WERI-Rb-1 (cell line): ENCODE measurements at places on chromosomes 3 and 15.

DNA sequence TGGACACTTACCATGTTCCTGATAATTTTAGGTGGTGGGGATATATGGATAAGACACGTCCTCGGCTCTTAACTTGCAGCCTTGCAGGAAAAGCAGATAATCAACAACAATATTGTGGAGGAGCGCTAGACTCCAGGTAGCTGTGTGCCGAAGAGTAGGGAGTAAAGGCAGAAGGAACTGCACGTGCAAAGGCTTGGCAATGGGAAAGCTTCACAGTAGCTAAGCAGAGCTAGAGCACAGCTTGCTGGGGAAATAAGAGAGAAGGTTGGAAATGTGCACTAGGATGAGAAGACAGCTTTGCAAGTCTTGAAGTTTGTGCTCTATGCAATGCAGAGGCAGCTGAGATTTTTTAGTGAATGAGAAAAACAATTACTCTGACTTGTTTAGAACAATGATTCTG, 12.4 kb downstream of the PSMA4 start:
- DNase-seq: no peak

DNA sequence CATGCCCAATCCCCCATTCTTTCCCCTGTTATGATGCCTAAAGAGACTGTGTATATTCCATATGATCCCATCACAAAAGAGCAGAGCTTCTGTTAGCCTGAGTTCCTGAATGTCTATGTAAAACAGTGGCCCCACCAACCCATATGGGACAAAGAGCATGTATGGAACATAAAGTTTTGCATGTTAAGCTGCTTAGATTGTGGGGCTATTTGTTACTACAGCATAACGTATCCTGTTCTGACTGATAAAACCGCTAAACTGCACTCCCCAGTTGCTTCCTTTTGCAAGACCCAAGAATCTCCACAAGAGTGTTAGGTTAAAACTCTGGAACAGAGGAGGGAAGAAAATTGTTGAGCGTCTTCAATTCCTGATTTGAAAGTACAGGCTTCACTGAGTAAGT, 154.8 kb downstream of the ALDH1A2 start:
- DNase-seq: no peak

DNA sequence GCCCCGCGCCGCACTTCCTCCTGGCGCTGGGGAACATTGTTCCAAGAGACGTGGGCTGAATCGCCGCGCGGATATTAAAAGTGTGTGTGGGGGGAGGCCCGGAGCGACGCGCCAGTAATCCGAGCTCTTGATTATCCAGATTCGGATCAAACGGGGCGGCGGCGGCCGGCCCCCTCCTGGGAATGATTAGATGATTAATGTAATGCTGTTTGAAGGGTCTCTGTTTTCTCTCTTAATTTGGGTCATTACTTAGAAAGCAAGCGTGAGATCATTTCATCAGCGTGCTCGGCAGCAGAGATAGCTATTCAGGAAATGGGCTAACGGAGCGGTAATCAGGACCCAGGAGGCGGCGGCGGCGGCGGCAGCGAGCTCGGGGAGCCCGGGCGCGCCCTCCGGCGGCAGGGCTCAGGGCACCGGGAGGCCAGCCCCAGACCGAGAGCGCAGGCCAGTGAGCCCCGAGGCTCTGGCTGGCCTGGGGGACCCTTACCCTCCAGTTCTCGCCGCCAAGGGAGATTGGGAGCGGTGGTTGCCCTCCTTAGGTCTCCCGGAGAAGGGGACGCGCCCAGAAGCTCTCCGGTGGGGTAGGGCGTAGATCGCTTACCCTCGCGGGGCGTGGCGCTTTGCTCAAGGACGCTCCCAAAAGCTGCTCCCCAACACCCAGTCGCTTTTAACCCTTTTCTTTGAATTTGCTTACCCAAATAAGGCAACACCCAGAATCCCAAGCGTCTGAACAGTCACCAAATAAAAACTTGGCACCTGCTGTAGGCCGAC, 4.5 kb downstream of the FEZF2 start:
- no peak for DNase-seq

DNA sequence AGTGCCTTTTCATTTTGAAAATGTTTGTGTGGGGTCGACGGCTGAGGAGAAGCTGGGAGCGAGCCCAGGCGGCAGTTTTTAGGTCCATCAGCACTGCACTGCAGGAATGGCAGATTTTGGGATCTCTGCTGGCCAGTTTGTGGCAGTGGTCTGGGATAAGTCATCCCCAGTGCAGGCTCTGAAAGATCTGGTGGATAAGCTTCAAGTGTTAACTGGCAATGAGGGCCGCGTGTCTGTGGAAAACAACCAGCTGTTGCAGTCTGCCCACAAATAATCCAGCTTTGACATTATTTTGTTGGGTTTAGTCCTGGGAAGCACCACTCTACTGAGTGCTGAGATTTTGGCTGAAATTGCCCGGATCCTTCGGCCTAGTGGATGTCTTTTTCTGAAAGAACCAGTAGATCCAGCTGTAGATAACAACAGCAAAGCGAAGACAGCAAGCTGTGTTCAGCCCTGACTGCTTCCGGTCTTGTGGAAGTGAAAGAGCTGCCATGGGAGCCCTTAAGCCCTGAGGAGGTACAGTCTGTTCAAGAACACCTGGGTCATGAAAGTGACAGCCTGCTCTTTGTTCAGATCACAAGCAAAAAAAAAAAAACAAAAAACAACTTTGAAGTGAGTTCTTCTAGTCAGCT, 13.1 kb upstream of the ANP32A start:
- DNase-seq: no peak

GRCh38 chr3:152857082-152857481, 22.2 kb downstream of the P2RY1 start:
- no peak for DNase-seq

- no peak for DNase-seq
Observed at GRCh38 chr3:104598848-104599511, 767.7 kb upstream of the ALCAM start.

- DNase-seq: no peak
Observed at GRCh38 chr3:40695848-40696247, 171.1 kb downstream of the ZNF621 start.

DNA sequence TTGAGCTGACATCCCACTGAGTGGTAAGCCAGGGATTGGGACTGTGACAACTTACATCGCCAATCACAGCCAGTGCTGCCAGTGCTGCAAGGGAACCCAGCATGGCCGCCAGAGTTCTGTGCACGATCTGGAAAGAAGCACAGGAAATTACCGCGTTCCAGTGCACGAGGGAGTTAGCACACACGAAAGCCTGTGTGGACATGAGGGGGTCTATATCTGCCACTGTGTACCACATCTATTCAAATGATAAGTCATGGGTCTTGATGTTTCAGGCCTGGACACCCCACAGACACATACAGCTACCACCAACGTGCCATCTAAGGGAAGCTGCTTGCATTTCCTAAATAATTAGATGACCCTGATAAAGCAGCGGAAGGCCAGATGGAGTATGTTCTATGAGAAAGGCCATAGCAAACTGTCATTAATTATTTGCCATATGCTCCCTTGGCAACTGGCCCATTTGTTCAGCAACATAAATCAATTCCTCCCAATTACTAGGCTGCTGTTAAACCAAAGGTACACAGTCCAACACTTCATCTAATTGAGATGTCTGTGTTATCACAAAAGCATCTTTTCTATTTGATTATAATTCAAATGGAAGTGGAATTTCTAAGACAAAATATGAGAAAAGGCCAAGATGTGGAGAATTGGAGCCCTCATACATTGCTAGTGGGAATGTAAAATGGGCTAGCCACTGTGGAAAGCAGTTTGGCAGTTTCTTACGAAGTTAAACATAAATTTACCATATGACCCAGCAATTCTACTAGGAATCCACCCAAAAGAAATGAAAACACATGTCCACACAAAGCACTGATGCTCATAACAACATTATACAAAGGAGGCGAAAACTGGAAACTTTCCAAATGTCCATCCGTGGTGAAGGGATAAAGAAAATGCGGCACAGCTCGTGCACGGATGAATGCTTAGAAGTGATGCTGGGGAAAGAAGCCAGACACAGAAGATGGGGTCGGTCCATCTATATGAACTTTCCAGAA, 108.3 kb downstream of the OCA2 start:
- no peak for DNase-seq

- peak; percentile 81 for DNase-seq
Observed at GRCh38 chr3:176814285-176814684, 383.0 kb downstream of the TBL1XR1 start.

GRCh38 chr15:40320931-40321371, 2.5 kb upstream of the INAFM2 start:
- peak; percentile 79 for DNase-seq

GRCh38 chr15:26697913-26698312, 75.0 kb downstream of the GABRB3 start:
- no peak for DNase-seq

DNA sequence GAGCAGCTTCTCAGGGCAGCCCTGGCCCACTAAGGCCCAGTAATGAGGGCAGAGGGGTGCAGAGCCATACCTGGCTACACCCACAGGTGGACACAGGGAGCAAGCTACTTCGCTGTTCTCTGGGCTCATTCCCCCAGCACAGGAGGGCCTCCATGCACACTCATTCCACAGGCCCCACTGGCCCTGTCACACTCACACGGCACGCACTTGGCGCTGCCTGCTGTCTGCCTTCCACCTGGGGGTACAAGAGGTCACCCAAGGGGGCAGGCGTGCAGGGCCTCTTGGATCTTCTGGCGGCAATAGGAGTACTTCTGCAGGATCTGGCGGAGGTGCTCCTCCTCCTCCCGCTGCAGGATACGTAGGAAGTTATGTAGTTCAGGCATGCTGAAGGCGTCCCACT, 2.3 kb upstream of the TUSC2 start:
- DNase-seq: no peak

DNA sequence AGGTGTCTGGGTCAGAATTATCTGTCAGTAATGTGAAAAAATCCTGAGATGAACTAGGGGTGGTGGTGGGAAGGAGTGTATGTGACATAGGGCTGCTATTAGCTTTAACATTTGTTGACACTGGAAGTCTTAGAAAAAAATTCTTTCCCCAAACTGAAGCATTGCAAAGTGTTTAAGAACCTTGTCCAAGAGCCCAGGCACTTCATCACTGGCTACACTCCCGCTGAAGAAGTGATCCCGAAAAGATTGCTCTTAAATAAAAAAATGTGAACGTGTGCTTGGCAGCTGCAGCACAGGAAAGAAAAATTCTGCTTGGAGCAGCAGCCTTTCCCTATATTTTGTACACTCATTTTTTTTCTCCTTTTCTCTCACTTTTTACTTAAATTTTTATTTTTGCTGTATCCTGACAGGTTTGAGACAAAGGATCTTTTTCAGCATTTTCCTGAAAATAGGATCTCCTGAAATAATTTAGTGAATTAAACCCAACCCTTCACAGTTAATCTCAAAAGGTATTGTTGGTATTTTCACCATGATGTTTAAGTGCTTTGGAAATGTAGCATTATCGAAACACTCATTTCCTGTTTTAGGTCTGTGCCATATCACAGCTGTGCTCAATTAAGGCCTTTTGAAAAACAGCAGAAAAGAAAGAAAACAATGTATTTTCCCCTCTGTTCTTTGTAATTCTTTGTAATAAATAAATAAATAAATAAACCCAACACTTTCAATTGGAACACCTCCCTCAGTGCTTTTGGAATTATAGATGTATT, 477.6 kb downstream of the ZNF385D start:
- DNase-seq: no peak

DNA sequence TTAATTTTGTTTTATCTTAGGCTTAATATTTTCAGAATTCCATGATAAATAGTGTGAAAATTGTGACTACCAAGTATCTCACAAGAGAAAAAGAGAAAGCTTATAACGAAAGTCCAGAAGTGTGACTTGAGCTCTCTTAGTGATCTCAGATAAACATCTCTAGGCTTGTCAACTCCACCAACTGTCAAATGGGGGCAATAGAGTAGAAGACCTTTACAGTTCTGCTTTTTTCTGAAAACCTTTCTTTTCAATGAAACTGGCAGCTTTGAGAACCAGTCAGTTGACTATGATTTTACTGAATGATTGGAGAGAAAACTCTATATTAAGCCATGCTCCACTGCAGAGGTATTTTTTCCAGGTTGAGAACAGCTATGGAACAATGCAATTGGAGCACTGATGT, 119.2 kb upstream of the TP63 start:
- no peak for DNase-seq

DNA sequence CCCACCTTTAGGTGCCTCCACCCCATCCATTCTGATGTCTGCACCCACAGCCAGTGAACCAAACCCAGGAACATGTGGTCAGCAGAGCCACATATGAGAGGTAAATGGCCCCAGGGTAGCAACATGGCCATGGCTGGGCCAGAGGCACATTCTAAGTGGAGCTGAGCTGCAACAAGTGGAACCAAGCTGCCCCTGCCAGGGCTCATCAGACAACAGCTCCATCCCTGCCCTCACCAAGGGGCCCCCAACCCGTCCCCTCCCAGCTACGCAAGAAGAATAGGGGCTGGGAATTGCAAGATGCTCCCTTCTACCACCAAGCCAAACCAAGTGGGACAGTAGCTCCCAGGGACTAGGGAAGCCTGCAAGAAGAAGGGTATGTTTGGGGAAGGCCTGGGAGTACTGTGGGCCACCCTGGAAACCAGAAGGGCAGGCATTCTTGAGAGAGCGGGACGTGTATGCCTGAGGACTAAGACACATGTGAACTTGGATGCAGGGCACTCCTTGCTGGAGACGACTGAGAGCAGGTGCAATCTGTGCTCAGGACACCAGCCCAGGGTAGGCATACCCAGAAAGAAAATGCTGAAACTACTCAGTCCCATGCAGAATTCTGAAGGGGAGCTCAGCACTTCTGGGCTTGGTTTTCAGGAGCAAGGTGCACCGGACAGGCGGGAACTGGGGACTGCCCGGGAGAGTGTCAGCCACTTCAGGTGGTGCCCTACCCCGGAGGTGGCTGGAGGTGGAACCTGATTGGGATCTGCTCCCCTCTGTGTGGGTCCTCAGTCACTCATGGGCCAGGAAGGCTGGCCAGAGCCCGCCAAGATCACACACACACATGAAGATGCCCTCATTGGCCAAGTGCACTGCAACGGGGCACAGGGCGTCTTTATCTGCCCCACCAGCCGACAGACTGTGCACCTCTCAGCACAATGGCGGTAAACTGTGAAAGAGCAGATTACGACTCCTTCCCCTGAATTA, 9.5 kb downstream of the MYL3 start:
- peak; percentile 2 for DNase-seq

GRCh38 chr3:142929109-142929508, 34.4 kb downstream of the PAQR9 start:
- peak; percentile 67 for DNase-seq

DNA sequence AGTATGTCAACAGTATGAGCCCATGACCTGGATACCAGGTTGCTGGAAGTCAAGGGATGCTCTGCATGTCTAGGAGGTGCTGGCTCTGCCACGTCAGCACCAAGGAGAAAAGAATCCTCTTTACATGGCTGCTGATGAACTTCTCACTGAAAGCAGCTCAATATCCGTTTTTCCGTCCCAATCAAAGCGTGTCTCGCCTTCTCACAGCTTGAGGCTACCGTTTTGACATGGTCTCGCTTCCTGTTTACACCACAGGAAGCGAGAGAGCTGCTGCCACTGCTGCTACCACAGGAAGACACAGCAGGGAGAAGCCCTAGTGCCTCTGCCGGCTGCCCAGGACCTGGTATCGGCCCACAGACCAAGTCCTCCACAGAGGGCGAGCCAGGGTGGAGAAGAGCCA, 27.3 kb downstream of the STARD5 start:
- no peak for DNase-seq

GRCh38 chr3:163632722-163633121, 1445.6 kb downstream of the SI start:
- no peak for DNase-seq
